ENCODE measurements at places on chromosomes 5 and 9.

DNA sequence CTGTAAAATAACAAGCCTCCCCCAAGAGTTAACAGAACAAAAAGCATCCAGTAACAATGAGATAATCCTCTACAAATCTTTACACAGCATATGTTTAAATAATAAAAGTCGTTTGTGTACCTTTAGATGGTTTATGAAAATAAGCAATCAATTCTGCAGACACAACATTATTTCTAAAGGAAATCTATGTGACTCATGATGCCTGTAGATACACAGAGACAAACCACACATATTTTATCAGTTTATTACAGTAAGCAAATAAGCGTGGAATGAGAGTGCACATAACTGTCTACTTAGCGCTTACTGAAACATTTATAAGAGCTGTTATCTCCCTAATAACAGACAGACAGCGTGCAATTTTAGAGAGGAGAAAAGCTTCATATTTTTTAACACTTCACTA is 243.6 kb downstream of the AP3B1 start:
- no peak for DNase-seq

DNA sequence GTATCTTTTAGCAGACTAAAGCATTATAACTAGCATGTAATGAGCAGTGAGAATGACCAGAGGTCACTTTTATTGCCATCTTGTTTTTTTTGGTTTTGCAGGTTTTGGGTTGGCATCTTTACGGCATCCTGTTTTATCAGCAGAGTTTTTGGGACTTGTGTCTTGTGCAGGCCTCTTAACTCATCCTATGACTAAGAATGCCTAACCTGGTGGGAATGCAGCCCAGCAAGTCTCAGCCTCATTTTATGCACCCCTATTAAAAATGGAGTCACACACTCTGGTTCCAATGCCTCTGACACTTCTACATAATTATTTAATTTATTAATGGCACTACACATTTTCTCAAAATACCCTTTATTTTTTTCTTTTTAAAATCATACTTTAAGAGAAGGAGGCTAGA is 726.5 kb upstream of the RIOK2 start:
- DNase-seq = no peak

DNA sequence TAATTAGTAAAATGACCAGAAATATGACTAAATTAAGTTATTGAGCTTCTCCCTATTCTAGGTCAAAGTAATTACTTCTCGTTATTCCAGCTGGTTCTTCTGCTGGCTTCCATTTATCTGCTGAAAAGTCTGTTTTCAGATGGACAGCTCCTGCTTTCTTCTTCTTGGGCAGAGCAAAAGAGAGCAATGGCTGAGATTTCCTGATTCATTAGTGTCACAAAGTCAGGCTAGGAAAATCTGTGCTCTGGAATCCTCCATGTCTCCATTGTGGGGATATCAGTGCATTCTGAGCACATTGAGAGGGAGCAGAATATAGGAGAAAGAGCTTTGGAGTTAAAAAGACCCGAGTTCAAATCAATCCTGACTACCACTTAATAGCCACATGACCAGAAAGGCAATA is 33.7 kb upstream of the NRG2 start:
- no peak for DNase-seq

GRCh38 chr5:125088522-125089105 is 342.2 kb upstream of the ZNF608 start:
- DNase-seq = no peak

DNA sequence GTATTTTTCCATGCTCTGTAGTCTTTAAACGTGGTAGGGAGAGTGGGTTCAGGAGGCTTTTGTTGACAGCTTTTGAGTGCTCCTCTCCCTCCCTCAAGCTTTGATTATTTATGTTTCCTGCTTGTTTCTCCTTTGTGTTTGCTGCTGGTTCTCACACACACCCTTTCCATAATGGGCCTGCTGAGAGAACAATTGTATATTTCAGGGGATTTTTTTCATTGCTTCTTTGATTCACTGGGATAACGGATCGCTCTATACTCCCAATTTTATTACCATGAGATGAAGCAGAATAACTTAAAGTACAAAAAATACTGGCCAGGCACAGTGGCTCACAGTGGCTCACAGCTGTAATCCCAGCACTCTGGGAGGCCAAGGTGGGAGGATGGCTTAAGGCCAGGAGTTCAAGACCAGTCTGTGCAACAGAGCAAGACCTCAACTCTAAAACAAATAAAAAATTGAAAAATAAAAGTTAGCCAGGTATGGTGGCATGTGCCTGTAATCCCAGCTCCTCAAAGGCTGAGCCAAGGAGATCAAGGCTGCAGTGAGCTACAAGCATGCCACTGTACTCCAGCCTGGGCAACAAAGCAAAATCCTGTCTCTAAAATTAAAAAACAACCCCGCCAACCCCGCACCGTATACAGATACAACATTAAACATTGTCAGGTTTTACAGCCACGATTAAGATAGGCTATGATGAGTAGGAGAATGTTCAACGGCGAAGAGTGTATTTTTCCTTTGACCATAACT is 66.9 kb downstream of the USP20 start:
- DNase-seq = no peak

GRCh38 chr5:32202394-32202793 is 28.3 kb upstream of the GOLPH3 start:
- no peak for DNase-seq

DNA sequence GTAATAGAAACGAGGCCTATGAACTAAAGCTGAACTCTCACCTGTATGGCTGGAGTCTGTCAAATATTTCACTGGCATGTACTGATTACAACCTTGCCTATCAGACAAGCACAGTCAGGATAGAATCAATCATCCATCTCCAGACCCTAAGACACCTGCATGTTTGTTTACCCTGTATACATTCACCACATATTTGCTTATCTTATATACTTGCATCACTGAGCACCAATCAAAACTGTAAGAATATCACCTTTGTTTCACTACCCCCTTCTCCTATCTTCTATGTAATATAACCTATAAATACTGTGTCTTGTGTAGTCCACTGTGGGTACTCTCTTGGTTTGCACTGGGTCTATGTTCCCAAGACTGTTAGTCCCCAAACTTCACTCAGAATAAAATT is 1085.7 kb downstream of the TAF11L14 start:
- no peak for DNase-seq

DNA sequence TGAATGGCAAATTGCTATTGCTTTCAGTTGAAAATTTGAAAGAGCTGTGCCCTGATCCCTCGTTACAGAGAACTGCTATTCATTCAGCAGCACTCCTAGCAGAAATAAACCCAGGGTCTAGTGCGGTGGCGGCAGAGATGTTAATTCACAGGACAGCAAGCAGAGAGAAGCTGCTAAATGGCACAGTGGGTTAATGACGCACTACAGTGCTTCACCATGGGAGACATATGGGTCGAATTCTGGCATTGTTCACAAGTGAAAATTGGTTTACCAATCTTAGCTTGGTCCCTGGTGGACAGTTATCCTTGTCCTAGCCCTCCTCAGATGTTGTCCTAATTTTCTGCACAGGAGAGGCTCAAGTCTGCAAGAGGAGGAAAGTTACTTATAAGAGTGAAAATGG is 807.4 kb downstream of the TLE1 start:
- no peak for DNase-seq

Data from activated CD4-positive, alpha-beta T cell treated with anti-CD3 and anti-CD28 coated beads, Interleukin-2, amount 50 U/mL, for 16 hours (primary cell).